ENCODE measurements at places on chromosomes 5 and 9.

DNA sequence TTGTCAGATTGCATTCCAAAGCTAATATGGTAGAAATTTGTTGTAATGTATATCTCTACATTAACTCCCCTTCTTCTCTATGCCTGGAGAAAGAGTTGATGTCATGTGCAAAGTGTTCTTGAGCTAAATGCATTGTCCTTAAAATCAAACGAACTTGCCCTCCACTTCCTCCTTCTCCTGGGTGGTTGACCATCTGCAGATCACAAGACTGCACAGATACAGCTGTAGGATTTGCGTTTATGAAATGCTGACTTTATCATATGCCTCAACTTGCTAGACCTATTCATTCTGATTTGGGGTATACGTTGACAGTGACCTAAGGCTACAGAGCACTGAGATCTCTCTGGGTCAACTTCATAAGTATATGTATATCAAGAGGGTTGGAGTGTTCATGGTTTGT is 8.3 kb downstream of the TRIM32 start:
- DNase-seq: no peak

DNA sequence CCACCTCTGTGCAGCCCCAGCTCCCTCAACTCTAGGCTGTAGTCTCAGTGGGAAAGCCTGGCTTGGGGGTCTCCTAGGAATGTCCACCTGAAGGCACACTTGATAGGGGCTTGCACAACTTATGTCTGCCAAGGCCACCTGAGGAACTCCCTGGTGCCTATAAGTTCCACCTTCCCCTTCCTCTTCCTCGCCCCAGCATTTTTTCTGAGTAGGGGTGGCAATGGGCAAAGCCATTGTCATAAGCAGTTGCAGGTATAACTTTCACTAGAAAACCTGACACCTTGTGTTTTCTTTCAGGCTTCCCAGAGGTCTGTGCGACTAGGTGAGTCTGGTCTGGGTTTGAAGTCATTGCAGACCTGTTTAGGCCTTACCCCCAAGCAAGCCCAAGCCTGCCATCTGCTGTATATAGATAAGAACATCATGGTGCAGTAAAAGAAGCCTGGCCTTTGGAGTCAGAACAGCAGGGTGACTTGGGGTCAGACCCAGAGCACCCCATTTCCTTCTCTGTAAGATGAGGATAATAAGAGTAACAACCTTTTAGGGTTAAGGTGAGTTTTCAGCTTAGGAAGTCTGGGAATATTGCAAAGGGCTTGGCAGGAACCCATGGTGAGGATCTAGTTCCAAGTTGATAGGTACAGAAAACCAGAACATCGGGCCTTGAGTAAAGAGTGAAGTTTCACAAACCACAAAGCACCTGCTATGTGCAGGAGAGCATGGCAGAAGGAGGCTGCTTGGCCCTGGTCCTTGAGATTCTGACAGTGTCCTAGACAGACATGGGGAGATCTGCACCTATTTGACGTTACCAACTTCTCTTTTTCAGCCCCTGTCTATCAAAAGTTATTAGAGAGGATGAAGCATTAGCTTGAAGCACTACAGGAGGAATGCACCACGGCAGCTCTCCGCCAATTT is 33.8 kb downstream of the TGFBI start:
- DNase-seq: no peak

DNA sequence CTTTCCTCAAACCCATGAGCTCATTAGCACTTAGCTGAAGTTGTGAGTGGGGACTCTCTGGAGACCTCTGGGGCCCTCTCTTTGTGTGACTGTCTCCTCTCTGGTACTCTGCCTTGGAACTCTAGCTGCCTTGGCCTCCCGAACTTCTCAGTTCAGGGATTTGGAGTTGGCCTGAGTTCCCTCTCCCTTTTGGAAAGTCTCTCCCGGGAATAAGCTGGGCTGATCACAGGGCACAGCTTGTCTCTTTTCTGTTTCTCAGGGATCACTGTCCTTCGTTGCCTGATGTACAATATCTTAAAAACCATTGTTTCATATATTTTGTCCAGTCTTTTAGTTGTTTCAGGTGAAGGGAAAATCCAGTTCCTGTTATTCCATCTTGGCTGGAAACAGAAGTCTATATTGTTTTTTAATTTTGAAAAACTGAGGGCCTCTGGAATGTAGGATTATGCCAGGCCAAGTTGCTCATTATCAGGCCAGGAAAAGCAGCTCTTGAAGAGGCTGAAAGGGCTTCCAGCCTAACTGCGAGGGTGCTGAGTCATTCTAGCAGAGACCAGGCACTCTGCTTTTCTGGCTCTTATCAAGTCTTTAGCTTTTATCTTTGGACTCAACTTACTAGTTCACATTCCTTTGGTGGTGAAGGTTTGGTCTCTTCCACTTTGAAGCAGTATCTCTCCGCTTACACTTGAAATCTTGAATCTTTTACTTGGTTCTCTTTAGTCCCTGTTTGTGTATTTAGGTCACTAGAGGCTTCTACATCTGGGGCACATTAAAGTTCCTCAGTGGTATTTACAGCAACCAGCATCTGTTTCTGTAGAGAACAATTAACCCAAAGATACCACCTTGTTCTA is 8.4 kb upstream of the RGS3 start:
- DNase-seq: no peak

DNA sequence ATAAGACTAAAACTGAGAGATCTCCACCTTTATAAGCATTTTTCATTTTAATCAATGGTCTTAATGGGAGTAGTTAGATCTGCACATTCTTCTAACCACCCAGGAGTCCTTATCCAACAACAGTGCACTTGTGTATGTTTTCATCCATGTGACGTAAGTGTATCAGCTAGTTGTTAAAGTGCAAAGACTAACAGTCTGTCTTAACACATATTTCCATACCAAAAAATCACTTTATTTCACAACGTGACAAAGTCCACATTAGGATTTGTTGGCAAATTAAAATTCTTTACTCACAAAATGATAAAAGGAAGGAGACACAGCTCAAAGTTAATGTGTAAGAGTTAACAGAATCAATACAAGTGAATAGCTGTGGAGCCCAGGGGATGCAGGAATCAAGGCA is 1.9 kb upstream of the SMC2 start:
- DNase-seq: no peak

DNA sequence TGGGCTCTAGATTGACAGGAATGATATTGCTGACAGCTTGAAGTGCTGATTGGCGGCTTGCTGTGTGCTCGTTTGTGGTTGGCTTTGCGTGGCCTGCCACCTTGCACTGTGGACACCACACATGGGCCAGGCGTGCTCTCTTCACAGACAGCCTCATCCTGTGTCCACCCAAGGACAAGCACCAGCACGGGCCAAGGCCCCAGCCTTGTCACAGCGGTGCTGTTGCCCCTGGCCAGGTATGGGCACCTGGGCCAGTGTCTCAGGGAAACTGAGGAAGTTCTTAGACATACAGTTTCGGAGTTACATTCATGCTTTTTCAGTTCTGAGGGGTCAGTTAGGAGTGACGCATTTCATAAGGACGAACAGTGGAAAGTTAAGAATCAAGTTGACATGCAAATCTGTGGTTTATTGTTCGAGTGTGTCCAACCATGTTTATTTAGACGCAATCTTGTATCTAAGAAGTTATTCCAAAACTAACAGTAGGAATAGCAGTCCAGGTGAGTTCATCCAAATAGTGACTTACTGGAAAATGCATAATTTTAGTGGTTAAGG is 125.9 kb downstream of the EHMT1 start:
- DNase-seq: no peak

DNA sequence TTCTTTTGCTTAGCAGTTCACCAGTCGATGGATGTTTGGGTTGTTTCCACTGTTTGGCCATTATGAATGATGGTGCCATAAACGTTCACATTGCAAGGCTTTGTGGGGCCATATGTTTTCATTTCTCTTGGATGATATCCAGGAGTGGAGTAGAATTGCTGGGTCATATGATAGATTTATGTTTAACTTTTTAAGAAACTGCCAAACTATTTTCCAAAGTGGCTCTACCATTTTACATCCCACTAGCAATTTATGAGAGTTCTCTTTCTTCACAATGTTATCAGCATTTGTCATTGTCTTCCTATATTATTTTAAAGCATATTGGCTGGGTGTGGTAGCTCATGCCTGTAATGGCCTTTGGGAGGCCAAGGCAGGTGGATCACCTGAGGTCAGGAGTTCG is 5.2 kb downstream of the GPR107 start:
- DNase-seq: no peak

- DNase-seq: no peak
Measured at GRCh38 chr9:129776566-129776937, 23.7 kb upstream of the PTGES start.

GRCh38 chr5:51556833-51557232 is 173.6 kb downstream of the ISL1 start:
- no peak for DNase-seq

- DNase-seq: no peak
Measured at GRCh38 chr5:133029416-133029815, 3.1 kb upstream of the ZCCHC10 start.

GRCh38 chr5:133682451-133682850 is 70.1 kb upstream of the FSTL4 start:
- DNase-seq: no peak

GRCh38 chr5:72452515-72453245 is 54.5 kb downstream of the ZNF366 start:
- no peak for DNase-seq

GRCh38 chr5:173645890-173646574 is 29.6 kb upstream of the BOD1 start:
- DNase-seq: no peak

- DNase-seq: no peak
Measured at GRCh38 chr5:108769352-108769751, 21.7 kb downstream of the FER start.

- DNase-seq: no peak
Measured at GRCh38 chr5:167528651-167529050, 762.8 kb upstream of the WWC1 start.

Data from stimulated activated CD4-positive, alpha-beta T cell treated with anti-CD3 and anti-CD28 coated beads, Interleukin-2, amount 100 ng/mL, for 48 hours (primary cell).